ENCODE measurements at places on chromosomes 3 and 15.

- DNase-seq, result no peak
Measured at GRCh38 chr3:177487635-177488186, 290.4 kb upstream of the TBL1XR1 start.

DNA sequence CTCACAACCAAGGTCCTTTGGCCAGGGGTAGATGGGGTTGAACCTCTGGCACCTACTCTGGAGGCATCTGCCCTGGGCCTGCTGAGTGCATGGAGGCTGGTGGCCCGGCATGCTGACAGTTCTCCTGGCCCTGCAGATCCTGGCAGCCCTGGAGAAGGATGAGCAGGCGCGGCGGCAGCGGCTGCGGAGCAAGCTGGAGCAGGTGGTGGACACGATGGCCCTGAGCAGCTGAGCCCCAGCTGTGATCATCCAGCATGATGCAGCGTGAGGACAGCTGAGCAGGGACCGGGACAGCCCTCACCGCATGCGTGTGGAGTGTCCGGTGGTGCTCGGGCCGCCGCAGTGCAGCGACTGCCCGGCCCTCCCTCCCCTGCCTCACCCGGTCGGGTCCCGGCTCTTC lies 50.9 kb downstream of the PLXNA1 start:
- DNase-seq, result no peak

DNA sequence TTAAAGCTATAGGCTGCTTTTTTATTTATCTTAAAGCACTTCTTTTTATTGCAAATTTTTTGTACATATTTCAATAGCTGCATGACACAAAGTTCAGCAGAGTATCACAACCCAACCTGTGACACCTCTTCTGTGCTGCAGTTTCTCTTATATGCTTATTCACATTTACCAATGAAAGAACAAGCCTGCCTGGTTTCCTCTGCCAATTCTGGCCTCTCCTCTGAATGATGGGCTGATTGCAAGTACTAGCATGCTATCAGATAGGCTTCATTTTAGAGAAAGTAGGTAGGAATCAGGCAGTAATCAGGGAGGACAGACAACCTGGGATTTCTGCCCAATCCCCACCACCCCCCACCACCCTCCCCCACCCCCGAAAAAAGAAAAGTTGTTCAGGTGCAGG lies 26.6 kb downstream of the ACKR4 start:
- DNase-seq, result no peak

- DNase-seq, result no peak
Measured at GRCh38 chr3:54349691-54350090, 227.3 kb downstream of the CACNA2D3 start.

DNA sequence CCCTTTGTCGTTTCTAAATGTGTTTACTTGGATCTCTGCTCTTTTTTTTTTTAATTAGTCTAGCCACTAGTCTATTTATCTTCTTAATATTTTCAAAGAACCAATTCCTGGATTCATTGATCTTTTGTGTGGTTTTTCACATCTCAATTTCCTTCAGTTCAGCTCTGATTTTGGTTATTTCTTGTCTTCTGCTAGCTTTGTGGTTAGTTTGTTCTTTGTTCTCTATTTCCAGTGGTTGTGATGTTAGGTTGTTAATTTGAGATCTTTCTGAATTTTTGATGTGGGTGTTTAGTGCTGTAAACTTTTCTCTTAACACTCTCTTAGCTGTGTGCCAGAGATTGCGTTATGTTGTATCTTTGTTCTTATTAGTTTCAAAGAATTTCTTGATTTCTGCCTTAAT lies 446.1 kb downstream of the CNTN4 start:
- no peak for DNase-seq

DNA sequence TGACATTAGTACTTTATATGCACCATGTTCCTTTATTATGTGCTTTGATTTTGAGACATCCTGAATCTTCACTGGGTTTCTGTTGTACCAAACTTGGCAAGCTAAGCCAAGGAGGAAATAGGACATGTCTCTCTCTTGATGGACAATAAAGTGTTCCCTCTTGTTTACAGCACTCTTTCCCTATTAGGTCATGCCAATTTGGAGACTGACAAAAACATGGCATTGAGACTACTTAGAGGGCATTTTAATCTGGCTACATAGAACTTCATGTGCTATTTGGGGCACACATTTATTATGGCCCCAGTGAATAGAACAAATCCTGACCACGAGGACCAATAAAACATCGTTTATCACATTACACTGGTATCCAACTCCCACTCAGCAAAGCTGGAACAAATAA lies 85.3 kb upstream of the TNFSF10 start:
- DNase-seq, result no peak

GRCh38 chr15:66658044-66658443 lies 44.0 kb upstream of the SMAD6 start:
- no peak for DNase-seq

GRCh38 chr3:146680617-146681016 lies 75.5 kb upstream of the PLSCR5 start:
- DNase-seq, result no peak

- peak; percentile 98 for DNase-seq
Measured at GRCh38 chr3:15903164-15903563, 105.4 kb upstream of the ANKRD28 start.

DNA sequence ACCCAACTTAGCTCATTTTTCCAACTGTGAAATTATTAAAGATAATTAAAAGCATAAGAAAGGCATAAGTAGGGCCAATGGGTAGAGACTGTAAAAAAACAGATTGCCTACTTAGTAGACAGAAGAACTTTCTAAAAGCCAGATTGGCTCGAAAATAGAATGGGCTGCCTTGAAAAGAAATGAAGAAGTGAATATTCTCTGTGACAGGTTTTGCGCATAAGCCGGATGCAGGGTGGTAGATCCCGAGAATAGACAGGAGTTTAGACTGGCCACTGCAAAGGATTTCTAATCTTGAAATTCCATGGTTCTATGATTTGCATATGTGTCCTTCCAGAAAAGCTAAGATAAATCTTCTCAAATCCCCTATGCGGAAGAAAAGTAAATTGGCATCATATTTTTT lies 173.3 kb upstream of the ICE2 start:
- DNase-seq, result no peak

- no peak for DNase-seq
Measured at GRCh38 chr3:147007736-147008245, 398.6 kb downstream of the ZIC4 start.

DNA sequence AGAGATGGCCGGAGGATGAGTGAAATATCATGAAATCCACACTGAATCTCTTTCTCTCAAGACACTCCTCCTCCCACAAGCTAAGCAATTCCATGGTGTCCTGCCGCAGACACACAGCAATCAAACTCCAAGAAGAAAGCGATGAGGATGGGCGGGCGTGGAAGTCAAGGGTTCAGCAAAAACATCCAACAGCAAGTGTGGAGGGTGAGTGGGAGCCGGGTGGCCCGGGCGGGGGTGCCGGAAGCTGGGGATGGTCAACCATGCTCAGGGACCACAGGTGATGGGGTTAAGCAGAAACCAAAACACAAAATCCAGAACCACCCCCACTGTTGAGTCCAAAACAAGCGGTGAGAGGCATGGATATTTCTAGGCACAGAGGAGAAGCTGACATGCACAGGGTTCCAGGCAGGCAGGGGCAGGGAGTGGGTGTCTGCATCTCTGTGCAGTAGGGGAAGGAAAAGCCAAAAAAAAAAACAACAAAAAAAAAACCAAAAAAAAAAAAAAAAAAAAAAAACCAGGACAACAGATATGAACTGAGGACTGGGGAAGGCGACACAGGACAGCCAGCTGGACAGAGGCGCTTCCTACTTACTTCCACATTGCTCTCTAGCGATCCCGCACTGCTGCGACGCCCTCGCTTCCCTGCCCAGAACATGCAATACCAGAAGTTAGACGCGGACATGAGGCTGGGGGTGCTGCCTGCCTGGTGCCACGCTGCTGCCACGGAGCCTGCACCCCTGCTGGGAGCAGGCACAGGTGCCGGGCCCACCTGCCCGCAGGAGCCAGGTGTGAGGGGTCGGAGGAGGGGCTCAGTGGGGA lies 61.0 kb upstream of the RPL32 start:
- DNase-seq, result no peak

GRCh38 chr15:98968576-98968975 lies 39.0 kb downstream of the PGPEP1L start:
- DNase-seq, result no peak

DNA sequence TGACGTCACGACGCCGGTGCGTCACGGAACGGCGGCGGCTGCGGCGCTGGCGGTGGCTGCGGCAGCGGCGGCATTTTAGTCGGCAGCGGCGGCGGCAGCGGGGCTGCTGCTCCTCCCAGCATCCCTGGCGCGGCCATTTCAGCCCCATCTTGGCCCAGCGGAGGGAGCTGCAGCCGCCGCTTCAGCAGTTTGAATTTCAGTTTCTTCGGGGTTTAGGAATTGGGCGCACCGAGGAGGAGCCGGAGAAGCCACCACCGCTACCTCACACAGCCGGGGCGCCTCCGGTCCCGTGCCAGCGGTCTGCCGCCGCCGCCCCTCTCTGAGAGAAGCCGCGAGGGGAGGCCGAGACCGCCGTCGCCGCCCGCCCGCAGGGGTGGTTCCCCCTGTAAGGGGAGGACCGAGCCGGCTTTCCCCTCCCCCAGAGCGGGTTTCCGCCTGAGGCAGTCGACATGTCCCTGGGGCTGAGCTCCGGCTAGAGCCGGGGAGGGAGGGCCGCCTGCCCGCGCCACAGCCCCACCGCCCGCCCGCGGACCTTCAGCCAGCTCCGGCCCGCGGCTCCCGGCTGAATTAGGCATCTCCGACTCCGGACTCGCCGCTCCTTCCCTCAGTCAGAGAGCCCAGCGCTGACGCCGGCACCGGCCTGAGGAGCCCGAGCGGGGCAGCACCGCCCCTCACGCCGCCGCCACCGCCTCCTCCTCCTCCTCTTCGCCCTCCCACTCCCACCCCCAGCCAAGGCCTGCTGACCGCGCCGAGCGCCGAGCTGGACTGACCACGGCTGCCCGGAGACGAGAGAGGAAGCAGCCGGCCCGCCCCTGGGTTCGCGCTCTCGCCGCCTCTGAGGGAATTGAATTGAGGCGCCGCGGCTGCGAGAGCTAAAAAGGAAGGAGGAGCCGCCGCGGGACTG lies at the start of gene TSC22D2:
Gene TSC22D2, plus strand, starts transcription at position 78 of the 904 bp plus-strand sequence. CDS start 1,053 bp downstream, outside the sequence.
- DNase-seq, result peak; percentile 93

- DNase-seq, result no peak
Measured at GRCh38 chr3:14598143-14598569, 53.4 kb upstream of the CCDC174 start.

DNA sequence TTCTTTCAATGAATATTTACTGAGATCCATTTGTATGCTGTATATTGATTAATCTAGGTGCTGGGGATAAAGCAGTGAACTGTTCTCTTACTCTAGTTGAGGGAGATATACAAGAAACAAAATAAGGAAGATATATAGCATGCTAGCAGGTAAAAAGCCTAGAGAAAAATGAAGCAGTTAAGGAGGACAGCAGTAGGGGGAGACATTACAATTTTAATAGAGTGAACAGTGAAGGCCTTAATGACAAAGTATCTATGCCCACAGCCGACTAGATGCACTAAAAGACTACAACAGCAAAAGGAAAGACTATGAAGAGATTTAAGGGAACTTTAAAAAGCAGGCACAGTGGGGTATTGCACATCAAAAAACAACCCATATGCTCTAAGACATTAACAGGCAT lies 81.4 kb downstream of the XRN1 start:
- no peak for DNase-seq

GRCh38 chr3:63582943-63583500 lies 69.5 kb upstream of the SNTN start:
- DNase-seq, result no peak

GRCh38 chr3:47669026-47669749 lies 90.5 kb upstream of the CSPG5 start:
- DNase-seq, result no peak

GRCh38 chr3:172470588-172470987 lies 22.3 kb upstream of the GHSR start:
- DNase-seq, result no peak

DNA sequence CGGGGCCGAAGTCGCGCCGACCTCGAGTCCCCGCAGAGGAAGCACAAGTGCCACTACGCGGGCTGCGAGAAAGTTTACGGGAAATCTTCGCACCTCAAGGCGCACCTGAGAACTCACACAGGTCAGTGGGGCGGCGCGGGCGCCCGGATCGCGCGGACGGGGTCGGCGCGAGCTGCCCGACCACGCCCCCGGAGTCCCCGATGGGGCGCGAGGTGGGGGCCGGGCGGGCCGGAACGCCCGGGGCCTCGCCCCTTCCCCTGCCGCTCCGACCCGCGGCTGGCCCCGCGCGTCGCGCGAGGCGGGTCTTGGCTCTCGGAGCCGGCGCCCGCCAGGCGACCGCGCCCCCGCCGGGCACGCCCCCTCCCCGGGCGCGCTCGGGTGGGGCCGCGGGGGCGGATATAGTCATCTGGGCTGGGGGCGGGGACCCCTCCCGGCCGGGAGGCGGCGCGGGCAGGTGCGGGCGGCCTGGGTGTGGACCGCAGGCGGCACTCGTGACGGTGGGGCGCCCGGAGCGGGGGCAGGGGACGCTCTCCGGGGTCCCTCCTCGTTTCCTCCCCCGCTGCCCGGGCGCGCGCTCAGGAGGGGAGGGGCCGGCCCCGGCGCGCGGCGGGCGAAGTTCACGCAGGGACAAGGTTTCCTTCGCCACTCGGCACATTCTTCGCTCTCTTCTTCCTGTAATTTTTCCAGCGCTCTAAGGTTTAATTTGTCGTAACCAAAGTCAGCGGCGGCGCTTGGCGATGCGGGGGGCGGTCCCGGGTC lies 1.2 kb downstream of the KLF13 start:
- peak; percentile 40 for DNase-seq

GRCh38 chr3:31534065-31534425 lies 1.3 kb downstream of the STT3B start:
- peak; percentile 40 for DNase-seq

- no peak for DNase-seq
Measured at GRCh38 chr3:131050001-131050400, 23.3 kb downstream of the NEK11 start.

GRCh38 chr3:135352213-135352612 lies 557.2 kb downstream of the EPHB1 start:
- DNase-seq, result no peak

GRCh38 chr3:8279476-8279875 lies 222.1 kb upstream of the LMCD1 start:
- DNase-seq, result no peak

DNA sequence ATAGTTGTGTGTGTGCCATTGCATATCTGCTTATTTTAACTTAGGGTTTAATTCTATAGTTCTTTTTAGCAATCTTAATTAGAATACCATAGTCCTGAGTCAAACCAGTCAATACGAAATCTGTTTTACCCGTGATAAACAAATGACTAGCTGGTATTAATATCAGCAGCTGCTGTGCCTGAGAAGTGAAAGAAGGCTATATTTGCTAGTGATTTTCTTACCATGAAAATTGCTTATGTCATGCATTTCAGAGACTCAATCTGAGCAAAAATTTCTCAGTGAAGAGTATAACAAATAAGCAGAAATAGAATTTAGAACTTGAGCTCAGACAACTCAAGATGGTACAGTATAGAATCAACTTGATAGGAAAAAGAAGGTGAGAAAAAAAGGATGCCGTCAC lies 820.4 kb downstream of the NAALADL2 start:
- DNase-seq, result no peak

DNA sequence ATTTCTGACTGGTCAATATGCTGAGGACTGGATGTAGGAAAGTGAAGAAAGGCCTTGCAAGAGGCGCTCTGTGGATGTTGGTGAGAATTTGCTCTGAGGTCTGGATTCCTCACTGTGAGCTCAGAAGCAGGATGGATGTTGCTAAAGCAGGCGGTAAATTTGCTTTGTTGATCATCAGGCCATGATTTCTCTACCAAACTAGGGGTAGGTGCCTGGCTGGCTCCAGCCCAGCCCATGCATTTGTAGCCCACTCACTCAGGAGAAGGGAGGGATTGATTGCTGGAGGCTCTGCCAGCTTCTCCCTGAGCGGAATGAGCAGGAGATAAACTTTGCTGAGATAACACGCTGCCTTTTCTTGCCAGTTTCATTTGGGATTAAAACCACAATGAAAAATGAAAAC lies 44.3 kb upstream of the NTRK3 start:
- peak; percentile 18 for DNase-seq

GRCh38 chr15:63041402-63041973 lies 1.1 kb upstream of the TPM1 start:
- DNase-seq, result no peak
